ENCODE measurements at places on chromosomes 13 and 19.

DNA sequence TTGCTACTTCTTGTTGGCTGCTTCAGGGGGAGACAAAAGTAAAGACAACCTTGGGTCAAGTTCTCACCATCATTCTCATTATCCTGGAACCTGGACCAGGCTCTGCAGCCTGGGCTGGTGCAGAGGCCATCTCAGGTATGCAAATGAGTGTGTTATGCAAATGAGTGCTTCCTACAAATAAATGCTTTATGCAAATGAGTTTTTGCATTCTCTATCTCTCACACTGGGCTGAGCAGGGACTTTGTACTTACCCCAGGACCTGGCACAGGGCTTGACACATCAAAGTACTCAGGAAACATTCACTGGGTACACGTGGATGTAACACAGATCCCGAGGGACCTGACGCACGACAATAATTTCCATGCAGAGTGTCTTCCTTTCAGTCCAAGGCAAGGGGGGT lies 103.0 kb downstream of the DNAJC15 start:
- DNase-seq = no peak

DNA sequence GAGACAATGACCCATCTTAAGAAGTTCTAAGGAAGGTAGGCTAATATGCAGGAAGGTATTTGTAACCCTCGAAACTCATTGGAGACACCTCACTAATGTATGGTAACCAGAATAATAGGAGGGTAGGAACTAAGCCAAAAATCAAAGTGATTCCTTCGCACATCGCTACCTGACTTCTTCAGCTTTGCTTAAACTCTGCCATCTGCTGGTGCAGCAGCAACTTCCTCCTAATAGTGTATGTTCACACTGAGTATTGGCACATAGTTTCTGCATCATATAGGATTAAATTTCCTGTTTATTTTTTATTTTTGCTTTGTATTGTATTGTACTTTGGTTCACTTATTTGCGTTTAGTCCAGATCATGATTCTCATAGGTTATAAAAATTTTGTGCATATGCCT lies 676.2 kb downstream of the GPC5 start:
- DNase-seq = no peak

DNA sequence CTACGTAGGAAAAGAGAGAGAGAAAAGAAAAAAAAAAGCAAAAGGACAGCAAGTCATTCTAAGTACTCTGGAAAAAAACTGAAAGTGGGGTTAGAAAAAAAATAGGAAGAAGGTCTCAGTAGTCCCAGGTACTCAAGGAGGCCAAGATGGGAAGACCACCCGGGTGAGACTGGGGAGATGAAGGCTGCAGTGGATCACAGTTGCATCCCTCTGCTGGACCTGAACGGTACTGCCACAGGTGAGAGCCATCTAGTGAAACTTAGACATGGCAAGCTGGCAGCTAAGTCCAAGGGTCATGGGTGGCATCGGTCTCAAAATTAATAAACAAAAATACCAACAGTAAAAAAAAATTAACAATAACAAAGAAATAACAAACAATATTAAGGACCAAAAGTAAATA lies 41.0 kb upstream of the ZNF91 start:
- DNase-seq = no peak

DNA sequence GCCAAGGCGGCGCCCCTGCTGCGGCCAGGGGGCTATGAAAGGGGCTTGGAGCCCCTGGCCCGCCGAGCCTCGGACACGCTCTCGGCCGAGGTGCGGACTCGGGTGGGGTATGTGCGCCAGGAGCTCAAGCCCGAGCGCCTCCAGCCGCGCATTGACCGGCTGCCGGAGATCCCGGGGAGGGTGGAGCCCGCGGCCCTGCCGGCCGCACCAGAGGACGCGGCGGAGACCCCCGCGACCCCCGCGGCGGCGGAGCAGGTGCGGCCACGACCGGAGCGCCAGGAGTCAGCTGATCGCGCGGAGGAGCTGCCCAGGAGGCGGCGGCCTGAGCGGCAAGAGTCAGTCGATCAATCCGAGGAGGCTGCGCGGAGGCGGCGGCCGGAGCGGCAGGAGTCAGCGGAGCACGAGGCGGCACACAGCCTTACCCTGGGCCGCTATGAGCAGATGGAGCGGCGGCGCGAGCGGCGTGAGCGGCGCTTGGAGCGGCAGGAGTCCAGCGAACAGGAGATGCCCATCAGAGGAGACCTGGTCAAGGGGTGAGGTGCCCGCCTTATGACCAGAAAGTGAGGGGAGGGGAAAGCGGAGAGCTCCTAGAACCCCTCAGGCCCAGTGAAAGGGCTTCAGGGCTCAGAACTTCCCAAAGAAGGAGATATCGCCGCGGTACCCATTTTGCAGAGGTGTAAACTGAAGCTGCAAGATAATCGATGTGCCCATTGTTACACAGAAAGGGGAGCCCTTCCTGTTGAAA lies 8.8 kb upstream of the SHKBP1 start:
- no peak for DNase-seq

GRCh38 chr19:3289971-3290569 lies 65.6 kb downstream of the CELF5 start:
- no peak for DNase-seq

DNA sequence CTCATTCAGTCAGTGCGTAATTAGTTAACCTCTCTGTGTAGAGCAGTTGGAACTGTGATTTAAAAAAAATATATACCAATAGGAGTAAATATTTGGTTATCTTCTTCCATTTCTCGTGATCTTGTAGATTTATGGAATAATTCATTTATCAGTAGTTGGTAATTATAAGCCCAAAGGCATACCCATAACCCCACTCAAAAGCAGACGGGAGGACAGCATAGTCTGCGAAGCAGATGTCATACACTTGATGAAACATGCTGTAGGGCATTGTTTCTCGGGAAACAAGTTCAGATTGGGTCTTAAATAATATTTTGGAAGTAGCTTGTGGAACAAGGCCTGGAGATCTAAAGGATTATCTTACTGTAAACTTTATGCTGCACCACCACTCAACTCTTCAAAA lies 119.7 kb downstream of the FRY start:
- DNase-seq = no peak

GRCh38 chr19:50794074-50794875 lies 4.1 kb downstream of the ACP4 start:
- DNase-seq = no peak

DNA sequence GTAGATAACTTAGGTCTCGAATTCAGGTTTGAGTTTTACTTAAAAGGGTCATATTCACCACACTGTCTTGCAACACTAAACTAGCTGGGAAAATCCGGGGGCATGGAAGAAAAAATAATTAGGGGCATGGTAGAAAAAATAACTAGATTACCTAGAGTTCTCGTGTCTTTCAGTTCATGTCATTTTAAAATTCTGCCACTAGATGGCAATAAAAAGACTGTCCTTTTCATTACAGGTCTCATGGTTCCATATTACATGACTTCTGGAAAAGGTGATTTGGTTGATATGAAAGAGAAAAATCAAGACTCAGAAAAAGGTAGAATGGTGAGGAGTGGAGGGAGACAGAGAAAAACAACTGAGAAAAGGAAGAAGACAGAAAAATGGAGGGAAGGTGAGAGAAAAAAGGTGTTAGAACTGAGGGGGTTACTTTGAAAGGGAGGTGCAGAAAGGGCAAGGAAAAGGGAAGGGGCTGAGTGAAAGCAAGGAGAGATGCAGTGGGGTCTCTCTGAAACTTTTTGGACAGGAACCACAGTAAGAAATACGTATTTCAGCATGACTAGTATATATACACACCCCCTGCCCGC lies 299.0 kb downstream of the KLF12 start:
- DNase-seq = no peak

- DNase-seq = no peak
Measured at GRCh38 chr13:87999240-87999700, 328.1 kb downstream of the SLITRK5 start.

DNA sequence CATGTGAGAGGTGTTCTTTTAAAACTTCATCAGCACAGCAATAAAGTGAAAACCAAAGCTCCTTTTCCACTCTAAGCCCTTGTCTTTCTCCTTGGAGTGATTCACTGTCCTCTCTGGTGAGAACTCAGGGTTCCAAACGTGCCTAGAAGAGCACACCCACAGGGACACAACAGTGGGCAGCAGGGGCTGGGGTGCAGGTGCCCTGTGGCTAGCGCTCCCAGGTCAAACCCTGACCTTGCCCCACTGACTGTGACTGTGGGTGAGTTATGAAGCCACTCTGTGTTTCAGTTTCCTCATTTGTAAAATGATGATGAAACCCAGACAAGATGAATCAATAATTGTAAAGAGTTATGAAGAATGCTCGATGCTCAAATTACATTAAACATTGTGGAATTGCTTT lies 37.6 kb upstream of the IGFL1 start:
- no peak for DNase-seq

DNA sequence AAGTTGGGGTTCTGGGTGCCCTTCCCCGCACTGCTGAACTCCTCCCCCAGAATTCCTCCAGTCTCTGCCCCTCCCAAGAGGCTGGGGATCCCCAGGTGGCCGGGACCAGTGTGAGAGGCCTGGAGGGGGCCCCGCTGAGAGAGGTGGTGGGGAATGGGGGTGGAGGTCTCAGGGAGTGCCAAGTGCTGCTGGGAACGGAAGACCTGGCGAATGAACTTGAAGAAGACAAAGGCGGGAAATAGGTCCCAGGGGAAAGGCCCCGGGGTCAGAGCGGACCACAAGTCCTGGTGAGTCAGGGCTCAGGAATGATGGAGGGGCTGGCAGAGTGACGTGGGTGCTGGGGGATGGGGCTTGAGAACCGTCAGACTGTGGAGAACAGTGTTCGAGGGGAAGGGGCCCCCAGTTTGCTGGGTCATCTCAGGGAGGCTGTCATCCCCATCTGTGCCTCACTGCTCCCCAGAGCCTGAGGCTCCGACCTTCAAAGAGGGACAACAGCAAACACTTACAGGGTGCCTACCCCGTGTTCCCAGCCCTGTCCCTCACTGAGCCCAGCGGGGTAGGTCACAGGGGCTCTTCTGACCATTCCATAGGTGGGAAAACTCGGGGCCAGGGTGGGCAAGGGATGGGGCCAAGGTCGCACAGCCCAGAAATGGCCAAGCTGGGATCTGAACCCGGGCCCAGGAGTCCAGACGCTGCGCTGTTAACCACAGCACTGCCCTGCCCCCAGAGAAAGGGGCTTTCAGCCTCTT lies 16.0 kb upstream of the SEMA6B start:
- DNase-seq = no peak

GRCh38 chr19:7393939-7394730 lies 45.4 kb downstream of the ARHGEF18 start:
- DNase-seq = no peak

DNA sequence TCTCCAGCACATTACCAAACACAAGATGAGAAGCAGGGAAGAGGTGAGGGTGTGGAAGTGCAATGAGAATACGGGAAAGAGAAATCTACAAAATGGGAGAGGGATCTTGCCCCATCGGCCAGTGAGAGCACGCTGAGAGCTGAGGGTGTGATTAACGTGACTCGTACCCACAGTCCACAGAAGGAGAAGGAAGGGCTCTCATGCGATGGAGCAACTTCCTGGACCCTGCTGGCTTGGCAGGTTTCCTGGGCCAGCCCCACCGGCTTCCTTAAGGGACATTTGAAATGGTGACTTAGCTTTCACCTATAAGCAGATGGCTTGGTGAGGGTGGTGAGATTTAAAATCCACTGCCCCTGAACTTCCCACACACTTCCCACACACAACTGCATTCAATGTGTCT lies 740.1 kb downstream of the UQCRFS1 start:
- no peak for DNase-seq

DNA sequence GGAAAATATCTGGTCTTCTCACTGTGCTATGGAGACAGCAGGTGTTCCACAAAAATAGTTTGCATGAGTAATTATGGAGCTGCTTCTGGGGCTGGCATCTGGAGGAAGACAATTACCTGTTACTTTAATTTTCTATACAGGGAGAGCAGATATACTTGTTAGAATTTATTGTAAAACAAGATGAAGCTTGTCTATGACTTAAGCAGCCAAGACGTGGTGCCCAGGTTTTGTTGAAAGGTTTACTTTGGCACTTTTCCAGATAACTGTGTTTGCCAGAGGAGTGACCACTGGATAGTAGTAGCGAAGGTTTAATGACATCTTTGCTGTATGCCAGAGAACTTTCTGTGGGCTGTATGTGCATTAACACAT lies 134.5 kb upstream of the KL start:
- DNase-seq = no peak

DNA sequence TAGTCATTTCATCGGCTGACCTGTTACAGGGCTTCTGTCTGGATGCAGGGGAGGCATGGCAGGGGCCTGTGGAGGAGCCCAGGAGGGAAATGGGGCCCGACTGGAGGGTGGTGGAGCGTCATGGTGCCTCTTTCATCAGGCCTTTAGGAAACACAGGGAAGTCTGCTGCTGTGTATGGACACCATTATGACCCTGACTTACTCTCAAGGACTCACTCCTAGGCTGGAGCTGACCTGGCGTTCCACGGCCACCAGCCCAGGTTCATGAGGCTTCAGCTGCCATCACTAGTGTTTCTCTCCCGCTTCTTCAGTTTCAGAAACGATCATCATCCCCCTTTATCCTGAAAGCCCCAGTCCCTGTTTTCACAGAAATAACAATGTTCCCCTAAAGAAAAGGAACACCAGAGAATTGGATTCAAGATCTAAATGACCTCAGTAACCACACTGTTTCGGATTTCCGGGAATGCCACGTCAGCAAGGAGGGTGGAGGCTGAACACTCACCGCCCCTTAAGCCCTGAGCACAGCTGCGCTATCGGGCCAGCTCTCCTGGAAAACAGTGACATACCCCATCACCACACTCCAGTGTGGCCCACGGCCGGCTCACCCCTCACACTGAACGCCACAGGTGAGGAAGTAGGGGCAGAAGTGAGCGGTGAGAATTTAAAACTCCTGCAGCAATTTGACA lies 67.6 kb downstream of the SOX1 start:
- DNase-seq = no peak

DNA sequence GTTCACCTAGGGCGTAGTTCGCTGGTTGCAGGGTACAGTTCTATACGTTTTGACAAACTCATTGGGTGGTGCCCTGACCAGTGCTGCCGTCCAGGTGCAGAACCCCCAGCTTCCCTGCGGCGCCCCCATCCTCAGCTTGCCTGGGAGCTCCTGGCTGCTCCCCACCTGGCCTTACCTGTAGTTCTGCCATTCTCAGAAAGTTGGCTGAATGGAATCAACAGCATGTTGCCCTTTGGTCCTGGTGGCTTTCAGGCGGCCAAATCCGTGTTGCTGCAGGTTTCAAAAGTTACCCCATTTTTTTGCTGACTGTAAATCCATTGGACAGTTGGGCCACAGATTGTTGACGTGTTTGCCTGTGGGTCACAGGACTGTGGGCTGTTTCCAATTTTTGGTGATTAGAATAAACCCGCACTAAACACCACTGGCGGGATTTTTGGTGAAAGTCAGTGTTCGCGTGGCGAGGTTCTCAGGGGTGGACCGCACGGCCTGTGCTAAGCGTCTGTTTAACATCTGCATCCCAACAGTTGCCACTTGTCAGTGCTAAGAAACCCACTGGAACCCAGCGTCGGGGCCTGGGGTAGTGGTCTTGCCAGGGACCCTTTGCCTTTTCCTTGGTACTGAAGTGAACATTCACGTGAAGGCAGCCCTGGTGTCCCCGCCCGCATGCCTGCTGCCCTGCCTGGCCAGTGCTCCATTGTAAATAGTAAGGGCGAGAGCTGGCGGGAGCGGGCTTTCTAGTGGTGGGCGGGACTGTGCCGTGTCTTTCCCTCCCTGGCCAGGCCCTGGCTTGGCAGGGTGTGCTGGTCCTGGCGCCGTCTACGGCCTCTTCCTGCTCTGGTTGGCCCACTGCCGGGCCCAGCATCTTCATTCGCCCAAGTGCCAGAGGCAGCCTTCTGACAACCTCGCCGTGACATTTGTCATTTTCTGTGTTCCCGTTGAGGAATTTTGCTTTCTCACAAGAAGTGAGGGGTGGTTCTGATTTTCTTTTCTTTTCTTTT lies 3.3 kb downstream of the DOT1L start:
- no peak for DNase-seq

GRCh38 chr19:4504891-4505569 lies 13.3 kb downstream of the PLIN4 start:
- DNase-seq = no peak

Measured in CD8-positive, alpha-beta memory T cell (primary cell).